ENCODE measurements at places on chromosomes 12 and 14.
A peak's percentile ranks its signal among the peaks of the same experiment; 100 is the strongest.

DNA sequence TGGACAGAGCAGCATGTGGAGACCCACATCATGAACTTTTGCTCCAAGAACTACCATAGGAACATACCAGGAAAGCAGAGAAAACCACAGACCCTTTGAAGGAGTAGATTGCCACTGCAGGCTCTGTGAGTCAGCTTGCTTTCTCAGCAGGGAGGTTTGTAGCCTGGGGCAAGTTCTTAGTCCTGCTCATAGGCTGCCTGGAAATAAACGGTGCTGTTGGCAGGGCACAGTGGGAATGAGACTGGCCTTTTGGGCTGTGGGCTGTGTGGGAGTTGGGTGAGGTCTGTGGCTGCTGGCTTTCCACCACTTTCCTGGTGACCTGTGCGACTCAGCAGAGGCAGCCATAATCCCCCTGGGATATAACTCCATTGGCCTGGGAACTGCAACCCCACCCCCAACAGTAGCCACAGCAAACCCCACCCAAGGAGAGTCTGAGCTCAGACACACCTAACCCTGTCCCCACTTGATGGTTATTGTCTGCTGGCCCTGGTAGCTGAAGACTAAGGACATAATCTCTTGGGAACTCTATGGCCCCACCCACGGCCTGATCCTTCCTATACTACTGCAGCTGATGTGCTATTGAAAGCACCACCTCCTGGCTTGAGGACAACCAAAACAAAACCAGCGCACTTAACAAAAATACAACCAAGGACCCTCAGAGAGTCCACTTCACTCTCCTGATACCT is 192.1 kb upstream of the GARIN6 start:
- DNase-seq, result no peak

DNA sequence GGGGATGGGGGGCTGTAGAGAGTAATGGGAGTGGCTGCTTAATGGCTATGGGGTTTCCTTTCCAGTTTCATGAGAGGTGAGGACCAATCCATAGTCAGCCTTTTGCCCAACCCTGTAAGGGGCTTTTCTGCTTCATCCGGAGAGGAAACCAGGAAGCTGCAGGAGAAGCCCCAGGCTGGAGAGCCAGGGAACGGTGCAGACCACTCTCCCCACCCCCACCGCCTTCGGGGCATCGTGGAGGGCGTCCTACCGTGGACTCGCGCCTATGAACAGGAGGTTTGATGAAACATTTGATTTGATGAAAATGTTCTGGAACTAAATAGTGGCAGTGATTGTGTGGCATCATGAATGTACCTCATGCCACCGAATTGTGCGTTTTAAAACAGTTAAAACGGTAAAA is 204.3 kb upstream of the DIO3 start:
- no peak for DNase-seq

GRCh38 chr12:21577516-21577915 is 27.1 kb downstream of the GYS2 start:
- no peak for DNase-seq

DNA sequence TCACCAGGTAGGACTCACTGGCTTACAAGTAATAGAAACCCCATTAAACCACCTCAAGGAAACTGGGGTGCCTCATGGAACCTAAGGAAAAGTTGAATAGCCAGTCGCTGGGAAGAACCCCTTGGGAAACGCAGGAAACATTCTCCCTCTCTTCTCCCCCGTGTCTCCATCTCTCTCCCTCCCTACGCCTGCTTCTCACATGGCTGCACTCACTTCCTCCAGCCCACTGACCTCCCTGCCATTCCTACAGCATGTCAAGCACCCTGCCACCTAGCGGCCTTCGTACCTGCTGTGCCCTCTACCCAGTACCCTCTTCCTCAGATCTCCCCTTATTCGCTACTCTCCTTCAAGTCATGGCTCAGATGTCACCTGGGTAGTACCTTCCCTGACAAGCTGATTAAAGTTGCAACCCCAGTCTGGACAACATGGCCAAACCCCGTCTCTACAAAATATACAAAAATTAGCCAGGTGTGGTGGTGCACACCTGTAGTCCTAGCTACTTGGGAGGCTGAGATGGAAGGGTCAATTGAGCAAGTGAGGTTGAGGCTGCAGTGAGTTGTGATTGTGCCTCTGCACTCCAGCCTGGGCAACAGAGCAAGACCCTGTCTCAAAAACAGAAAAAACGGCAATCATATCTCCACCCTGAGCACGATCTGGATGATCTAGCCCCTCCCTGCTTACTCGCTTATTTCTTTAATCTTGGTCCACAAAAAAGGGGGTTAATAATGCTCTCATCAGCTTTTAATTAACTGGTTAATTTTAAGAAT is 6.4 kb upstream of the DTX1 start:
- DNase-seq, result peak; percentile 61

GRCh38 chr12:104108755-104109445 is 29.1 kb downstream of the NFYB start:
- DNase-seq, result peak; percentile 85

DNA sequence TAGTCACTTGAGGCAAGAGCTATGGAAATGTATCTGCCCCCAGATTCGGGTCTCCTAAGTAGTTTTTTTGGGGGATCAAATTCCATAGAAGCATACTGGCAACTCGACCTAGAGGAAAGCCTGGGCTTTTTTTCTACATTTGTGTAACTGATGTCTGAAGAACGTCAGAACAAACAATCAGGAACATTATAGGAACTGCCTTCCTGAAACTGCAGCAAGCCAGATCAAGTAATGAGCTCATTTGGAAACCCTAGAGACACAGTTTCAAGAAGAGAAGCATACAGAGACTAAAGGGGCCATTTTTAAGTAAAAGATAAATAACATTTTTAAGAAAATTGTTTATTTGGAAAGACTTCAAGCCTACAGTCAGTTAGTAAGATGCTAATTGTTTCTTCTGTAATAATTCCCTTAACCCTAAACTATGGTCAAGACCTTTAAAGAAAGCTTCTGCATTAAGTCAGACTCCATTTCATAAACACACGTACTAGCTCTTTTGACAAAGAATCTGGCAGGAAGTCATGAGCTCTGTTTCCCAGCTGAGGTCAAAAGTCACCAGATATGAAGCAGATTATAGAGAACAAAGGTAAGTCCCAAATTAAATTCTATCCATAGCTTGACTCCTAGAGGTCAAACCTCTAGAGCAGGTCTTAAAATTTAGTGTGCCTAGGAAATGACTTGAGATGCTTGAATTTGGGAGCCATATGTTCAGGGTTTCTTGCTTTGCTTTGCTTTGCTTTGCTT is 112.8 kb downstream of the EGLN3 start:
- no peak for DNase-seq

- DNase-seq, result no peak
Measured at GRCh38 chr12:67827820-67828383, 161.3 kb upstream of the IFNG-AS1 start.

GRCh38 chr14:22233377-22233776 is 355.6 kb downstream of the DAD1 start:
- DNase-seq, result no peak

GRCh38 chr14:49905989-49906388 is 13.1 kb downstream of the ARF6 start:
- DNase-seq, result no peak

DNA sequence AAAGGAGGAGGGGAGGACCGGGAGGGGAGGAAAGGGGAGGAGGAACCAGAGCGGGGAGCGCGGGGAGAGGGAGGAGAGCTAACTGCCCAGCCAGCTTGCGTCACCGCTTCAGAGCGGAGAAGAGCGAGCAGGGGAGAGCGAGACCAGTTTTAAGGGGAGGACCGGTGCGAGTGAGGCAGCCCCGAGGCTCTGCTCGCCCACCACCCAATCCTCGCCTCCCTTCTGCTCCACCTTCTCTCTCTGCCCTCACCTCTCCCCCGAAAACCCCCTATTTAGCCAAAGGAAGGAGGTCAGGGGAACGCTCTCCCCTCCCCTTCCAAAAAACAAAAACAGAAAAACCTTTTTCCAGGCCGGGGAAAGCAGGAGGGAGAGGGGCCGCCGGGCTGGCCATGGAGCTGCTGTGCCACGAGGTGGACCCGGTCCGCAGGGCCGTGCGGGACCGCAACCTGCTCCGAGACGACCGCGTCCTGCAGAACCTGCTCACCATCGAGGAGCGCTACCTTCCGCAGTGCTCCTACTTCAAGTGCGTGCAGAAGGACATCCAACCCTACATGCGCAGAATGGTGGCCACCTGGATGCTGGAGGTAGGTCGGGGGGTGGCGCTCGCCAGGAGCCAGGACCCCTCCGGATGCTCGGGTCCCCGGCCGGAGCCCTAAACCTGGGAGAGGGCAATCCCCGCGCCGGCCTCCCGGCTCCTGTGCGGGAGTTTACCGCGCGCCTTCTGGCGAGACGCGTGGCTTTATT is at the start of gene CCND2:
TSS of gene CCND2 (plus strand) at position 111 of the 744 bp plus-strand sequence. CDS start at position 390, 279 bp downstream.
- peak; percentile 92 for DNase-seq

DNA sequence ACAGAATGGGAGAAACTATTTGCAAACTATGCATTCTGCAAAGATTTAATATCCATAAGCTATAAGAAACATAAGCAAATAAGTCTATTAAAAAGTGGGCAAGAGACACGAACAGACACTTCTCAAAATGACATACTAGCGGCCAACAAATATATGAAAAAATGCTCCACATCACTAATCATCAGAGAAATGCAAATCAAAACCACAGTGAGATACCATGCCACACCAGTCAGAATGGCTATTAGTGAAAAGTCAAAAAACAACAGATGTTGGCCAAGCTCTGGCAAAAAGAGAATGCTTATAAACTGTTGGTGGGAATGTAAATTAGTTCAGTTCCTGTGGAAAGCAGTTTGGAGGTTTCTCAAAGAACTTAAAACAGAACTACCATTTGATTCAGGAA is 121.3 kb downstream of the KCNMB4 start:
- no peak for DNase-seq

DNA sequence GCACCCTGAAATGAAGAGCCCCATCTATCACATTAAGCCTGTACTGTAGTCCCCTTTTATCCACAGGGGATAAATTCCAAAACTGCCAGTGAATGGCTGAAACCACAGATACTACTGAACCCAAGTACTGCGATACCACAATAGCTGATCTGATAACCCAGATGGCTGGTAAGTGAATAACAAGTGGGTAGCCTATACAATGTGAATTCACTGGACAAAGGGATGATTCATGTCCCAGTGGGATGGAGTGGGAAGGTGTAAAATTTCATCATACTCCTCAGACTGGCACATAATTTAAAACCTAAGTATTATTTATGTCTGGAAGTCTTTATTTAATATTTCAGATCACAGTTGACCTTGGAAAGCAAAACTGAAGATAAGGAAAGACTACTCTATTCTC is 201.3 kb downstream of the GPHN start:
- DNase-seq, result no peak

- no peak for DNase-seq
Measured at GRCh38 chr12:57830393-57830792, 11.9 kb upstream of the AVIL start.

DNA sequence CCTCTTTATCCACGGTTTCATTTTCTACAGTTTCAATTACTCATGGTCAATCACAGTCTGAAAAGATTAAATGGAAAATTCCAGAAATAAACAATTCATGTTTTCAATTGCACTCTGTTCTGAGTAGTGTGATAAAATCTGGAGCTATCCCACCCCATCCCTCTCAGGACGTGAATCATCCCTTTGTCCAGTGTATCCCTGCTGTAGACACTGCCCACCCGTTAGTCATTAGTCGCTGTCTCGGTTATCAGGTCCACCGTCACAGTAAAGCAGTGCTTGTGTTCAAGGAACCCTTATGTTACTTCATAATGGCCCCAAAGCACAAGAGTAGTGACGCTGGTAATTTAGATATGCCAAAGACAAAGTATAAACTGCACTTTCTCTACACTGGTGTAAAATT is 141.0 kb upstream of the LMNTD1 start:
- DNase-seq, result no peak

- DNase-seq, result no peak
Measured at GRCh38 chr12:104165801-104166200, 27.8 kb upstream of the NFYB start.

GRCh38 chr14:89669193-89669592 is 252.2 kb upstream of the FOXN3 start:
- no peak for DNase-seq

GRCh38 chr14:92540472-92541048 is 27.0 kb downstream of the RIN3 start:
- no peak for DNase-seq

GRCh38 chr14:37279818-37280217 is 82.1 kb downstream of the MIPOL1 start:
- DNase-seq, result no peak

DNA sequence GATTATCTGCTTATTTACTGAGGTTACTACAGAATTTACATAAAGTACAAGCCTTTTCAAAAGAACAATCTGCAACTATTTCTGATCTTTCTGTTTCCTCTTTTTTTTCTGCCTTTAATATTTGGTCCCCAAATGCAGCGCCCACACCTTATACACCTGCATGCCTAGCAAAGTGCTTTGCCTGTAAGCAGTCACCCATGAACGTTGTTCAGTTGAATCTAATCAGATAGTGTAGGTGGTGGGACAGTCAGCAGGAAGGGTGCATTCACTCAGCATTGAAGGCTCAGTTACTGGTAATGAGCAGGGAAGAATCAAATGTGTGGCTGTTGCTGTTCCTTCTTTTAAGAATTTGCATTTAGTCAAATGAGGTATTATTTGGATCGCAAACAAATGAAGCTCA is 108.4 kb downstream of the GPR135 start:
- DNase-seq, result no peak

- no peak for DNase-seq
Measured at GRCh38 chr14:69268223-69268622, 8.3 kb downstream of the GALNT16 start.

DNA sequence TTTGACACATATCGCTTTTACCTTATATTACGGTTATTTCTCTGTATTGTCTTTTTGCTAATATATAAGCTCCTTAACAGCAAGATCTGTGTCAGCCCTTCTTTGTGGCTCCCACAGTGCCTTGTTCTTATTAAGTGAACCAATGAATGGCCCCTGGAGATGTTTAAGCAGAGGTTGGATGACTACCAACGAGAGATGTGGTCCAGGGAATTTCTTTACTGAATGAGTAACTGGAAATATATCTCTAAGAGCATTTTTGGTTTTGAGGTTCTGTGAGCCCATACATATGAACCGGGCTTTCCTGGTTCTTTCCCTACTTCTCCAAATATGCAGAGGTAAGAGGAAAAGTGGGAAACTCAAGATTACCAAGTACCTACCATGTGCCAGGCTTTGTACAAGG is 23.5 kb downstream of the CALCOCO1 start:
- no peak for DNase-seq

DNA sequence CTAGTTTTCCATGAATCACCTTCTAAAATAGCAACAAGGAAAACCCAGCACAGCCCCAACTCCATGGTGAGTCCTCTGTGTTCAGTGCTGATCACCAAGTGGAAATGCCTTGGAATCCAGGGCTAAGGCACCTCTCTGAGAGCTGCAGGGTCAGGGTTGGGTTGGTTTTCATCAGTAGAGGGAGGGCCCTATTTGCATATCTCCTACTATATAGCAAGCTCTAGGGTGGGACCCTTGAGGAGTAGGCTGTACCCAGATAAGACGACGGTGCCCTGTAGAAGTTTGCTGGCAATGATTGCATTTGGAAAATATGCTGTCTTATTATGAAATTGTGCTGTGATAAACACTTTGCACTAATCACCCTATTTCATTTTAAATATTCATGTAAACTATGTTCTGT is 1011.8 kb downstream of the TMEM121 start:
- DNase-seq, result no peak
